Daoy (cell line): ENCODE measurements at places on chromosomes 2 and 18. TPM values are rescaled to one million over a fixed set of nuclear protein-coding genes. Genes with fewer than 3 reads are reported as not detected.

DNA sequence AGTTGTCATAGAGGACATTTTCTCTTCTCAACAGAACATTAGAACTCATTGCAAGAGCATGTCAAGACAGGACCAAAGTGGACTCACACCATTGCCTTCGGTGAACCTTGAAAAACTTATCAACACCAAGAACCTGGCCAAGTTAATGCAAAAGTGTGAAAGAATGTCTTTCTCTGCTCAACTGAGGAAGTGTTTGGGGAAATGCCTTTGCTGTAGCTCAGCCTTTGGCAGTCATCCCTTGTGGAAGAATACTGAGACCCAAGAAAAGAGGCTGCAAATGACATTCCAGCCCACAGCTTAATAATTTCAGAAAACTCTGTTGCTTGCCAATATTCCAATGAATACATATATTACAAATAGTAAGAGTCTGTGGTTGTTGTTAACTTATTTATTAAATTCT lies 728.8 kb upstream of the PIK3C3 start:
- DNase-seq = no peak

SPOPL gene
- 11.5 and 20.2 TPM in 2 replicates for total RNA-seq

DNA sequence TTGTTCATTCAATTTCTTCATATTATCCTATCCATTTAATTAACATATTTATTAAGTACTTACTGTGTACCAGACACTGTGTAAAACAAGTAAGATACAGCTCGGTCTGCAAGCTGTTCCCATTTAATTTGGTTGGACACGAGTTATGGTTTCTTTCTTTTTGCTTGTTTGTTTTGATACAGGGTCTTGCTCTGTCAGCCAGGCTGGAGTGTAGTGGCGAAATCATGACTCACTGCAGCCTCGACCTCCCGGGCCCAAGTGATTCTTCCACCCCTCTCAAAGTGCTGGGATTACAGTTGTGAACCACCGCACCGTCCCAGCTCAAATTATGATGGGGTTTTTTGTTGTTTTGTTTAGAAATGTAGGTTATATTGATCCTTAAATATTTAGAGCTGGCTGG lies 9.0 kb downstream of the CYBRD1 start:
- DNase-seq = peak; percentile 76

DSC3 gene
- total RNA-seq = not detected in 2 replicates

GCG gene
- not detected in 2 replicates for total RNA-seq

PLGLB2 gene
- total RNA-seq = 0.11 and 0.74 TPM in 2 replicates

DNA sequence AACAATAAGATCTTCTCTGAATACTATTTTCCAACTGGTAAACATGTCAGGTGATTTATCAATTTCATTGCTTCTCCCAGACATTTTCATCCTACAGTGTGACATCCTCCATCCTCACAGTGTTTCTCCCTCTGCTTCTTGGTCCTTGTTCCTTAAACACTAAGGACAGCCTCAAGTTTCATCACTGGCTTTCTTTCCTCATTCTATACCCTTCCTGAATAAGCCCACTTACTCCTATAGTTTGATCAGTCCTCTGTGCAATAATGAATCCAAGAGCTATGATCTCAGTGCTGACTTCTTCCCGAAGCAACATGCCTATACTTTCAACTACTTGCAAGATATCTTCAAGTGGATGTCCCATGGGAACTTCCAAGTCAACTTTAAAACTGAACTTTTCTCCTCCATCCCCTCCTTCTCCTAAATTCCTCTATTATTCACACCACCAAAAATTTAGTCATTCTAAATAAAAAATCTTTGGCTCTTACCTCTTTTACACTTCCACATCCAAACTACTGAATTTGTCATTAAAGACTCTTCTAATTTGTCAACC lies 87.6 kb downstream of the FAM228A start:
- DNase-seq = no peak

DNA sequence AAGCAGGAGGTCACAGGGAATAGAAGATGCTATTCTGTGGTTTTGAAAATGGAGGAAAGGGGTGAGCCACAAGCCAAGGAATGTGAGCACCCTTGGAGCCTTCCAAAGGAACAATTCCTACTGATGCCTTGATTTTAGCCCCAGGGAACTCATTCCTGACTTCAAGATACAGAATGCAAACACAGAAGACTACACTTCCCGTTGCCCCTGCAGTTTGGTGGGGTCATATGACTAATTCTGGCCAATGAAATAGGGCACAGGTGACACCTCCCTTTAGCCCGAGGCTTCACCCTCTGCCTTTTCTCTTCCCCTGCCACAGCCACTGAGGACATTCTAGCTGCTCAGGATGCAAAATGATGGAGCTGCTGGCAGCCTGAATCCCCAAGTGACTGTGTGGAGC lies 126.1 kb downstream of the INHBB start:
- no peak for DNase-seq
